Transverse colon (tissue), 4 donors: ENCODE measurements at places on chromosomes 16 and 17. TPM values are rescaled to one million over a fixed set of nuclear protein-coding genes. Genes with fewer than 3 reads are reported as not detected.

The CACNG3 gene
- total RNA-seq: not detected

The TIMM22 gene
- 11.7 TPM for total RNA-seq

The XAF1 gene
- 6.7 TPM for total RNA-seq

The COX10 gene
- total RNA-seq: 57.6 TPM

The CETP gene
- total RNA-seq: not detected

The MYH4 gene
- not detected for total RNA-seq

The SLC12A4 gene
- total RNA-seq: 18.1 TPM

The CDRT4 gene
- 93.5 TPM for total RNA-seq

The KCNH4 gene
- not detected for total RNA-seq

The KRT20 gene
- 727 TPM for total RNA-seq

The FAM222B gene
- total RNA-seq: 32.5 TPM

GRCh38 chr17:74742153-74742515 is 5.1 kb downstream of the RAB37 start:
- DNase-seq: peak; percentile 71

- DNase-seq: peak; percentile 85
Measured at GRCh38 chr17:42519546-42520491, 16.2 kb upstream of the NAGLU start.

- DNase-seq: no peak
Measured at GRCh38 chr16:79316004-79316458, 284.5 kb downstream of the MAF start.

GRCh38 chr17:39939588-39940419 is 12.3 kb downstream of the LRRC3C start:
- no peak for DNase-seq

GRCh38 chr17:39781031-39781860 is 43.5 kb downstream of the GRB7 start:
- DNase-seq: no peak

- no peak for DNase-seq
Measured at GRCh38 chr16:12319428-12320035, 343.0 kb downstream of the SNX29 start.

DNA sequence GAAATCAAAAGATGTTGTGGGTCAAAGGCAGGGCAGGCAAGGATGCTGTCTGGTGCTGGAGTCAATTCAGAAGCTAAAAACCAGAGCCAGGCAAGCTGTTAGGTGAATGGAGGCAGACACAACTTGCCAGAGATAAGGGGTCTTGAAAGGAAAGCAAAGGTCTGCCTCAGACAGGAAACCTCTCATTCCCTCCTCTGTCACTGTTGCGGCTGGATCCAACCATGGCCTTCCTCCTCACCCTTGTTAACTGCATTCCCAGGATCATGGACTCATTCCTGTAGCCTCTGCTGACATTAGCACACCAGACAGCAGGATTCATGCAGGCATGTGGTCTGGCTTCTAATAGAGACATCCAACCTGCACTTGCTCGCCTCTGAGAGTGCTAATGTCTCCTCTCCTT is 186.7 kb upstream of the HS3ST3A1 start:
- DNase-seq: no peak

GRCh38 chr17:77691216-77692085 is 267.1 kb upstream of the TNRC6C start:
- DNase-seq: no peak

DNA sequence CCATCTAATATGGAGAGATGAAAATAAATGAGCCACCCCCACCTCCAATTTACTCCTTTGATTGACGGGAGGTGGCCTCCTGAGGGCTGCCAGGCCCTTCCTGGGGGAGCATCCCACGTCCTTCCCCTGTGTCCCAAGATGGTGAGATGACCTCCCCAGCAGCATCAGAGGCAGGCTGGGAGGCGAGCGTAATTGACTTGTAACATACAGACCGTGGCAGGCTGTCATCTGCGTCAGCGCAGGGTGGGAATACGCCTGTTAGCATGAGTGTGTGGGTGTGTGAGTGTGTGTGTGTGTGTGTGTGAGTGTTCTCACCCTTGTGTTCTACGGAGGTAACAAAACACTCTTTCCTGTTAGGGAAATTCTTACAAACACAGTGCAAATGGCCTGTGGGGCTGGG is 156.9 kb upstream of the CIBAR2 start:
- no peak for DNase-seq

- no peak for DNase-seq
Measured at GRCh38 chr16:3383045-3383448, 17.8 kb downstream of the ZSCAN32 start.

- no peak for DNase-seq
Measured at GRCh38 chr16:2237493-2238149, 1.4 kb downstream of the DNASE1L2 start.

GRCh38 chr17:78345172-78345571 is 14.7 kb downstream of the SOCS3 start:
- no peak for DNase-seq

- peak; percentile 70 for DNase-seq
Measured at GRCh38 chr16:10688291-10688690, 6.4 kb downstream of the TEKT5 start.

DNA sequence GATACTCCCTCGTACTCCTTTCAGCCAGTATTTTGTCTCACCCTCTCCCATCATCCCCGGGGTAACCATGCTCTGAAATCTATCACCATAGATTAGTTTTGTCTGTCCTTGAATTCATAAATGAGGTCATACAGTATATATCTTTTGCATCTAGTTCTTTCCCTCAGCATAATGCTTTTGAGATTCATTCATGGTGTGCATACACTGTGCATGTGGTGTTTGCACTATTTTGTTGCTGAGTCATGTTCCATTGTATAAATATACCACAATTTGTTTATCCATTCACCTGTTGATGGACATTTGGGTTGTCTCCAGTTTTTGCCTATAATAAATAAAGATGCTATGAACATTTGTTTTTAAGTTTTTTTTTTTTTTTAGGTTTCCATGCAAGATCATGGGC is 34.2 kb upstream of the NLRP1 start:
- DNase-seq: no peak

- no peak for DNase-seq
Measured at GRCh38 chr16:52705122-52705521, 158.2 kb upstream of the TOX3 start.

GRCh38 chr17:82638183-82638773 is 10.0 kb downstream of the WDR45B start:
- DNase-seq: no peak

- no peak for DNase-seq
Measured at GRCh38 chr16:8937803-8938202, 25.9 kb downstream of the USP7 start.
